GM04504 (cell line): ENCODE measurements at places on chromosomes 7 and 10.
A peak's percentile ranks its signal among the peaks of the same experiment; 100 is the strongest.

DNA sequence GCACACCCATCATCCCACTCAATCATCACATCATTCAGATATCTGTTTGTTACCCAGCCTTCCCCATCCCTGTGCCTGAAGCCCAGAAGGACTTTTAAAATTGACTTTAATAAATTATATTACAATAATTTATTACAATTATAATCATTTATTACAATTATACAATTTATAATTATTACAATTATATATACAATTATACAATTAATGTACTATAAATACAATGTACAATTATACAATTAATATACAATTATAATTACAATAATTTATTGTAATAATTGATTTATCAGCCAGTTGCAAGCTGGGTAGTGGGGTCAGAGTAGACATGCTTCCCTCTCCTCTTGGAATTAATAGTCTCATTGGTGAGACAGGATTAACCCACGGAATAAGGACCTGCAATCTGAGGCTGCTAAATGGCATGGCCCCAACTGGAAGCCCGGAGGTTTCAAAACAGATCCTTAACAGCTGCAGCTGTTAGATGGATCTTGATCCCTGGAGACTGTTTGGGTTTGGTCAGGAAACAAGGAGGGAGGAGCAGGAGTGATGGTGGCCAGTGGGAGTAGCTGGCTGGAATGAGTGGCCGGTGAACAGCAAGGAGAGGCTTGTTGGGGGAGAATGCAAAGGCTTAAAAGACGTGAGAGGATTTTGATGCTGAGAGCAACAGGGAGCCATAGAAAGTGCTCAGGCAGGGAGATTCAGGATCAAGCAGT, 402.8 kb upstream of the PODXL start:
- DNase-seq = no peak

GRCh38 chr7:5177060-5177459, 13.0 kb upstream of the WIPI2 start:
- peak; percentile 68 for DNase-seq

DNA sequence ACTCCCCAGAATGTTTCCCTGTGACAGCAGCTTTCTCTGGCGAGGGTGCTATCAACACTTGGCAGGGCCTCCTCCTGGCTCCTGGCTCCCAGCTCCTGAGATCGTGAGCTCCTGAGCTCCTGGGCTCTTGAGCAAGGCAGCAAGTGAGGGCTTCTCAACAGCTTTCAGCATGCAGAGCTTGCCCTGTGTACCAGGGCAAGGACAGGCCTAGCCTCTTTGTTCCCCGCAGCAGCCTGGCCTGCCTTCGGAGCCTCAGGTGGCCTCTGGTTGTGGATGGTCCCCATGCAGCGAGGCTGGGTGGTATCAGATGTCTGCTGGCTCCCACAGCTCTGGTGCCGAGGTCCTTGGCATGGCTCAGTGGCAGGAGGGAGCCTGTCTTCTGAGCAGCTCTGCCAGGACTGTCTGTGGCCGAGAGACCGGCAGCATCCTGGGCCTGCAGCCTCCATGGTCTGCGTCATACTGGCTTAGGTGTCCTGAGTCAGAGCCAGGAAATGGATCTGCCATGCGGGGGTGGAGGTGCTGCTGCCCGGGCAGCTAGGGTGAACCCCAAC, 44.2 kb downstream of the ZMIZ1 start:
- peak; percentile 60 for DNase-seq

DNA sequence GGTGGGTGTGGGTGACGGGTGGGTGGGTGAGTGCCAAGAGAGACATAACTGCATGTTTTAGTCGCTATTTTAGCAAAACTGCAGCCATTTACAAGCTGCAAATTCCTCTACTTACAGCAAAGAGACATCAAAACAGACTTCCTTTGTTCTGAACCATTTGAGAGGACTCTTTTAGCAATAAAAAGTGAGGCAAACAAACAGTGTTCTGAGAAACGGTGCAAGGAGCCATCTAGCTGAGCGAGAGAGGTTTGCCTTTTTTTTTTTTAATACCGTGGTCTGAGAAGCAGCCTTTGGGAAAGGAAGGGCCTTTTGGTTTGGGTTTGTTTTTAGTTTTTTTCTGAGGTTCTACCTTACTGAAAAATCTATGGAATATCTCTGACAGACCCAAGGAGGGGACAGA, 62.9 kb downstream of the SCRN1 start:
- no peak for DNase-seq
